ENCODE measurements at places on chromosomes 12 and 14. TPM values are rescaled to one million over a fixed set of nuclear protein-coding genes. Genes with fewer than 3 reads are reported as not detected.

- DNase-seq = peak; percentile 18
These were observed 140.5 kb downstream of the AKAP6 start for GRCh38 chr14:32469388-32470160.

DNA sequence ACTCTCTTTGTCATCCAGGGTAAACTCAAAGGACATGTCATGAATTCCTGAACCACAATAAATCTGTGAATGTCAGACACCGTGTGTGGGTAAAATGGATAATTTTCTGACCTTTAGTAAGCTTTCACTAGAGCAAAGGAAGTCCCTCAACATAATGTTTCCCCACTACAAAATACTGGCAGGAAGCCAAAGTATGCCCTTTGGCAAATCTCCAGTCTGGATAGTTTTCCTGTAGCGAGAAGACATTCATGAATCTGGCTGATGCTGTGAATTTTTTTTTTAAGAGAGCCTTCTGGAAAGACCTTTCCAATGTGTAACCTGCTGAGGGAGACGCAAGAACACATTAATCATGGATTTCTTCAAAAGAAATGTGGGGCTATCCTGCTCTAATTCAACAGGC, 389.6 kb upstream of the DDHD1 start:
- peak; percentile 96 for DNase-seq

DNA sequence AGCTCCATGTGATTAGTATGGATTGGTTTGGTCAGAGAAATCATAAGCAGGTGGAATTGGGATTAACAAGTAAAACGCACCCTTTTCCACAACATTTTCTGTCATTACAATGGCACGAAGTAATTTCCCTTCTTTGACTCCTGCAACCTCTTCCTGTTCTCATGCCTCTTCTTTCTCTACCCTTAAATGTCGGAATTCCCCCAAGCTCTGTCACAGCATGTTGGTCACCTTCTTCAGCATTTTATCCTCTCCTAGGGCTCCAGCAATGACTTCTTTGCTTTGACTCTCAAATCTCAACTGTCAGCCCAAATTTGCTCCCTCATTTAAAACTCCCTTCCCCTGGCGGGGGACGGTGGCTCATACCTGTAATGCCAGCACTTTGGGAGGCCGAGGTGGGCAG, 5.3 kb upstream of the GRIP1 start:
- DNase-seq = no peak

DNA sequence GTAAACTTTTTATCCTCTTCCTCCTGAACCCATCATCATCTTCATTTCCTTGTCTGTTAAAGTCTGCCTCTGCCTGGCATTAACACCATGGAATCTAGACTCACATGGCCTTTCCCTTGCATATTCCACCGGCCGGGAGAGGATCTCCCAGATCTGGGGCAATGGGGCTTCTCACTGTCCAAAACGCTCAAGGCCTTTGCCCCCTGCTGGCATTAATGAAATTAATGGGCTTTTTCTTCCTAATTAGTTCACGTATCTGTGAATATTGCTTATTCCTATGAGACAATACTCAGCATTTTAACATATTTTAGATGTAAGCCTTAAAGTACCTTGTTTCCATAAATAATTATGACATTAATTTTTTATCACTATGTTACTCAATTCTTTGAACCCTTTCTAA, 42.9 kb upstream of the CAPRIN2 start:
- no peak for DNase-seq

GRCh38 chr12:31496257-31496656, 94.7 kb downstream of the DENND5B start:
- DNase-seq = no peak

GRCh38 chr14:62409626-62410300, 635.5 kb downstream of the KCNH5 start:
- DNase-seq = no peak

The KLC1 gene
- total RNA-seq = 253 TPM

- no peak for DNase-seq
These were observed 188.9 kb downstream of the PPFIA2 start for GRCh38 chr12:81570234-81570633.

The AKT1 gene
- total RNA-seq = 143 TPM

DNA sequence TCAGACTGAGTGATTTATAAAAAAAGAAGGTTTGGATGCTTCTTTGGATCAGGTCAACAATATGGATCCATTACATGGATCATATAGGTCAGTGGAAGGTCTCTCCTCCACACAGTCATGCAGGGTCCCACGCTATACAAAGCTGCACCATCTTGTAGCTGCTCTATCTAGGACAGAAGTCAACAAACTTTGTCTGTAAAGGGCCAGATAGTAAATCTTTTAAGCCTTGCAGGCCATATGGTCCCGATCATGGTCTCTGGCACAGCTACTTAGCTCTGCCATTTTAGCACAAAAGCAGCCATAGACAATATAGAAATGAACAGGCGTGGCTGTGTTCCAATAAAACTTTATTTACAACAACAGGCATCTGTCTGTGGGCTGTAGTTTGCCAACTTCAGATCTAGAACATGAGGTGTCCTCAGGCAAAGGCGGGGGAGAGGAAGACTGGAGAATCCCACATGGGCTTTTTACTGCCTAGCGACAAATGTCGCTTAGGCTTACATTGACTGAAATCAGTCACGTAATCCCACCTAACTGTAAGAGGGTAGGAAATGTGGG, 36.7 kb downstream of the TMEM233 start:
- no peak for DNase-seq

GRCh38 chr14:77103475-77103874, 5.4 kb downstream of the CIPC start:
- DNase-seq = no peak

The FAM181A gene
- total RNA-seq = not detected

Measured in glomerular endothelial cell (primary cell).